ENCODE measurements at places on chromosomes 2 and 18.
A peak's percentile ranks its signal among the peaks of the same experiment; 100 is the strongest.

DNA sequence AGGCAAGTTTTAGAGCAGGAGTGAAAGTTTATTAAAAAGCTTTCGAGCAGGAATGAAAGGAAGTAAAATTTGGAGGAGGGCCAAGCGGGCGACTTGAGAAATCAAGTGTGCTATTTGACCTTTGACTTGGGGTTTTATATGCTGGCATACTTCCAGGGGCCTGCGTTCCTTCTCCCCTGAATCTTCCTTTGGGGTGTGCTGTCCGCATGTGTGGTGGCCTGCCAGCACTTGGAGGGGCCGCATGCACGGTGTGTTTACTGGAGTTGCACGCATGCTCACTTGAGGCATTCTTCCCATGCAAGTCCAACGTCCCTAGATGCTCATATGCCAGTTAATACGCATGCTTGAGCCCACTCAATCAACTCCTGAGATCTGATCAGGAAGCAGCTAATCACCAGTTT lies 78.3 kb upstream of the MAP4K4 start:
- no peak for DNase-seq

GRCh38 chr2:205390866-205391265 lies 291.4 kb upstream of the NRP2 start:
- no peak for DNase-seq

- no peak for DNase-seq
Measured at GRCh38 chr2:24513281-24514071, 22.4 kb downstream of the NCOA1 start.

GRCh38 chr2:86623043-86623493 lies 597 bp downstream of the RNF103 start:
- peak; percentile 36 for DNase-seq

DNA sequence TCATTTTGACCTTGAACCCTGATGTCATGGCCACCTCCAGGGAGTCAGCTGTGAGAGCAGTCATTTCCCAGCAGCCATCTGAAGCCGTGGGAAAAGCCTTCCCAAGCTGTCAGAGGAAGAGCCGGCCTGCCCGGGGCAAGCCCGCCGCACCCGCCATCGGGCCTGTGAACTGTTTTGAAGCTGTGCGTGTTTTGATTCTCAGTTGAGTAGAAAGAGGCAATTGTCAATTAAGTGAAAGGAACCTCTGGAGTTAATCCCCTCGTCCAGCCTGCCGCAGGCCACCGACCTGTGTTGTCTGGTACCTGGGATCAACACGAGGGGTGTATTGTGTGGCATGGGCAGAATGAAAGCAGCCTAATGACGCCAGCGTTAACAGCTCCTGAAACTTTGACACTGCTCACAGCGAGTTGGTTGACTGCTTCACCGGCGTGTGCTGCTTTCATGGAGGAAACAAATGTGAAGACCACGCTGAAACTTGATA lies 318.4 kb downstream of the AGAP1 start:
- no peak for DNase-seq

DNA sequence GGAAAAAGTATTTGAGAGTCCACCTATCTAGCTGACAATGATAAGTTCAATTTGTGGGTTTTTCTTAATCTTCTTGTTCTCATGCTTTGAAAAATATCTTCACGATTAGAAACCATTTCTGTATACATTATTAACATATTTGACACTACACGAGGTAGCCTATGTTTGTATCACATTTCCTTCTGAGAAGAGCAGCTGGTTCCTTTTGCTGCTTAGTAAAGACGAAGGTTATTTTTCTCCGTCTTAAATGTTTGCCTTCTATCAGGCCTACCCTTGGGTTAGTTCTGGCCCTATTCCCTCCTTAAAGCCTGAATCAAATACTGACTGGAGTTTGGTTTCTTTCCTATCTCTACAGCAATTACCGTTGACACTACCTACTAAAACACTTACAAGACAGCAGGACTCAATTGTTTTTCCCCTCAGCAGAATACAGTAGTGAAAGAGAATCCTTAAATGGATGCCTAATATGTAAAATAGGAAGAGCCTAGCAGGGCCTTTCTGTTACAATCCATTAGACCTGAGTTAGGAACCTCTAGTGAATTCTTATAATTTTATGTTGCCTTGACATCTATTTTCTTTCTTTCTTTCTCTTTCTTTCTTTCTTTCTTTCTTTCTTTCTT lies 790.4 kb downstream of the EPHA4 start:
- no peak for DNase-seq

- DNase-seq: no peak
Measured at GRCh38 chr18:8776013-8776943, 70.9 kb downstream of the MTCL1 start.

- DNase-seq: peak; percentile 6
Measured at GRCh38 chr2:176613323-176613987, 344.2 kb downstream of the MTX2 start.

DNA sequence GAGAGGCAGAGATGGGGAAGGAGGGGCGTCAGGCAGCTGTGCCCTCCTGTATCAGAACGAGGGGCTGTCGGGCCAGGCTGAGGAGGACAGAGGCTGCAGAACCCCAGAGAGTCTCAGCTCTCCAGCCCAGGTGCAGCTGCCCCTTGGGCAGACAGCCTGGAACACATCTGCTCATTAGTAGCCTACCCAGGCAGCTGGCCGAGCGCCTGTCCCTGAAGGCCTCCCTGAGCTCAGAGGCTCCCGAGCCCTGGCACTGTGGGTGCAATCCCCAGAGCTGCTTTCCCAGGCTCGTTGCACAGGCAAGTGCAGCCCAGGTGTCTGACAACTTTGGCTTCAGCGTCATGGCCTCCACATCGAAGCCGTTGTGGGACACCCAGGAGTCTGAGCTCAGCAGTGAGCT lies 13.1 kb upstream of the TMEM185B start:
- no peak for DNase-seq

DNA sequence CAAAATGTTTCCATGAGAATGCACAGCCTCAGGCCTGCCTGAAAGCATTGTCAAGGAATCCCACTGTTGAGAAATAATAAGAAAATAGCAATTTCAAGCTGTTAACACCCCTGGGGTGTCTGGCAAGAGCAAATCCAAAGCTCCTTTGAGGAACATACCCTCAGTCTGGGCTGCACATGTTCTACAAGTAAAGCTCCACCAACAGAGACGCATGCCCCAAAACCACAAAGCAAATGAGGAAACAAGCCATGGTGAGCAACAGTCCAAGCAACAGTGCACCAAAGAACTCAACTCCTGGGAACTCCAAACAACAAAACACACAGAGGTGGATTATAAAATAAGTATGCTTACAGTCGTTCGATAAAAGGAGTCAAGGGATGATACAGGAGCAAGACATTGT lies 40.3 kb downstream of the CYP27C1 start:
- no peak for DNase-seq

GRCh38 chr2:175234153-175234552 lies 52.6 kb upstream of the ATP5MC3 start:
- no peak for DNase-seq

DNA sequence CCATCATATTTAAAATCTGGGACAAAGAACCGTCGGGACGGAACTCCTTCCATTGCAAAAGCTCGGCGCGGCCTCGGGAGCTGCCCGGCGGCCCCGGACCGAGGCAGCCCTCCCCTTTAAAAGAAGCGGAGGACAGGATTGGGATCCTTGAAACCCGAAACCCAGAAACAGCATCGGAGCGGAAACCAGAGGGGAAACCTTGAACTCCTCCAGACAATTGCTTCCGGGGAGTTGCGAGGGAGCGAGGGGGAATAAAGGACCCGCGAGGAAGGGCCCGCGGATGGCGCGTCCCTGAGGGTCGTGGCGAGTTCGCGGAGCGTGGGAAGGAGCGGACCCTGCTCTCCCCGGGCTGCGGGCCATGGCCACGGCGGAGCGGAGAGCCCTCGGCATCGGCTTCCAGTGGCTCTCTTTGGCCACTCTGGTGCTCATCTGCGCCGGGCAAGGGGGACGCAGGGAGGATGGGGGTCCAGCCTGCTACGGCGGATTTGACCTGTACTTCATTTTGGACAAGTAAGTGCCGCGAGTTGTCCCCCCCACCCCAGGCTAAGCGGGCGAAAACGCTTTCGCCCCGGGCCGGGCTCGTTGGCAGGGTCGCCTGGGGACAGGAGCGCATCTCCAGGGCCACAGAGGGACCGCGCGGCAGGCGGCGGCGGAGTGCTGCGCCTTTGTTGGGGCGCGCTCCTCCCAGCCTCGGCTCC lies at the start of gene ANTXR1:
TSS of gene ANTXR1 (plus strand) at position 38 of the 698 bp plus-strand sequence. CDS start at position 359, 321 bp downstream.
- peak; percentile 83 for DNase-seq

DNA sequence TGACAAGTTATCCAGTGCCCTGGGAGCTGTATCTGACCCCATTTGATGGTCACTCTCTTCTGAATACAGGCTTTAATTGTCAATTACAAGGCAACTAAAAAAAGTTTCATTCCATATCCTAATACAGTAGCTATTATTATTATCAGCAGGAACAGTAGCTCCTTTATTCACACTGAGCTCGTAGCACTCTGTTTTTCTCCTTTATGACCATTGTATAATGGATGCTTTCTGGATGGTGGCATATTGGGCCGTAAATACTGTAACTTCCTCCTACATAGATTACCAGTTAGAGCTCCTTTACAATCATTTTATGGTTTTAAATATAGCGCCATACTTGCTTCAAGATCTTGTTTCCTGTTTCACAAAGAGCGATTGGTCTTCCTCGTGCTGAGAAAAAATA lies 1040.3 kb downstream of the TSN start:
- DNase-seq: no peak

- DNase-seq: peak; percentile 51
Measured at GRCh38 chr2:69223759-69224511, 163.1 kb downstream of the GFPT1 start.

- DNase-seq: no peak
Measured at GRCh38 chr2:37623971-37624900, 47.2 kb downstream of the CDC42EP3 start.

DNA sequence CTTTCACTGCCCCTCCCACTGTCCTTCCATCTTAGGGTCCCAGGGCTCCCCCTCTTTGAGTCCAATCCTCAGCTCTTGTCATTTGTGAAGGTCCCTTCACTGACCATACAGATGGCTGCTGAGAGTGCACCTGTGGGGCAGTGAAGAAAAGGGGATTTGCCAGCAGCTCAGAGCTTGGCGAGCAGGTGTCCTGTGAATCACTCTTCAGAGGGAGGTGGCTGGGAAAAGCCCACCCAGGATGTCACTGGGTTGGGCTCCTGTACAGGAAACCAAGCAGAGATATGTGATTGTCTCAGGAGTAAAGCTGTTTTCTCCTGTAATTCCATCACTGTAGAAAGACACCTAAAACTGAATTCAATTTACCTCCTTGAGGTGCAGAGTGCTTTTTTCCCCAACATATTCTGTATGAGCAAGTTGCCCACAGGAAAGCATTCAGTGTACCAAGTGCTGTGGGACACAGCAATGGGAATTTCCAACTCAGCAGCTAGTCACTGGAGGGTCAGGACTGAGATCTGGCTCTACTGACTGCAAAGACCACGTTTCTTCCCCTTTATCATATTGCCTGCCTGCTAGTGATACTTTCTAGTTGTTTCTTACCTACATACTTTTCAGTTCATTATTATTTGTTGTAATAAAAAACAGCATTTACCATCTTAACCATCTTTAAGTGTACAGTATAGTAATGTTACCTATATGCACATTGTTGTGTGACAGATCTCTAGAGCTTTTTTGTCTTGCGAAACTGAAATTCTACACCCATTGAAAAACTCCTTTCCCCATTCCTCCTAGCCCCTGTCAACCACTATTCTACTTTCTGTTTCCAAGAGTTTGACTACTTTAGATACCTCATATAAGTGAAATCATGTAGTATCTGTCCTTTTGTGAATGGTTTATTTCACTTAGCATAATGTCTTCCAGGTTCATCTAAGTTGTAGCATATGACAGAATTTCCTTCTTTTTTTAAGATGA lies 239.1 kb downstream of the TSN start:
- no peak for DNase-seq
